DMS79 (cell line): ENCODE measurements at places on chromosomes 7 and 10.

GRCh38 chr7:129676017-129676897 is 64.7 kb downstream of the NRF1 start:
- DNase-seq: no peak

DNA sequence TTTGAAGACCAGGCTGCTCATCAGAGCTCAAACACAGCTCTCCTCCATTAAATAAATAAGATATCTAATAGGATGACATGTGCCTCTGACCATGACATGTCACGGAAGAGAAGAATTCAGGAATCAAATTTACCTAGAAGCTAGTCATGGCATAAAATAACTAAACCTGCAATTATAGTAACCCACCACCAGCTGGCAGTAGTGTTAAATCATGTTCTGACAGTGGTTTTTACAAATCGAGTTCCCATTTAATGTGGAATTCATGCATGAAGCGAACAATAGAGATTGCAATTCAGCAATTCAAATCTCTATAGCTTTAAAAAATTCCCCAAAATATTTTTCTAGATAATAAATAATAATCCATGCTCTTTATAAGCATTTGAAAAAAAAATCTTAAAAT is 74.6 kb upstream of the IKZF1 start:
- no peak for DNase-seq

DNA sequence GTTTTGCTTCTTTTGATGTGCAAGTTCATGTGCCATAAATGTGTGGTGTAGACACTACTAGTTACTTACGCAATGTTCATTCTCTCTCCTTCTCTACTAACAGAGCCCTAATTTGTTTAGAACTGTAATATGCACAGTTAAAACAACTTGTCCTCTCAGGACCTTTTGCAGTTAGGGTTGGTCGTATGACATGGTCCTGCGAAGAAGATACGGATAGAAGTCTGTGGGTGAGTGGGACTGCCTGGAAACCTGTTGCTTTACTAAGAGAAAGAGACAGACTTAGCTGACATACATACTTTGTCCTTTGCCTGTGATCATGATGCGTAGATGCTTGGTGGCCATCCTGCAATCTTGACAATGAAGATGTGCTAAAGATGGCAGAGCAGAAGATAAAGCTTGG is 51.1 kb downstream of the PRPF18 start:
- DNase-seq: no peak

DNA sequence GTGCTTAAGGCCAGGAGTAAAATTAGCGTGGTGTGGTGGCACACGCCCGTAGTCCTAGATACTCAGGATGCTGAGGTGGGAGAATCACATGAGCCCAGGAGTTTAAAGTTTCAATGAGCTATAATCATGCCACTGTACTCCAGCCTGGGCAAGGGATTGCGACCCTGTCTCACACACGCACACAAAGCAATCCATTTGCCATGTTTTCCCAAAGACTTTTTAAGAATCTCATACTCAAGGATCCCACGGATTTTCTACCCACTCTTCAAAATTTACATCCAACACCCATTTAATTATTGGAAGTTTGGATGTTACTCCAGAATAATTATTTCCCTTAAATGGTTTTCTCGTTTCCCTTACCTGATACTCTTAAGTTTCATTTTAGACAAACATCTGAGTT is 47.9 kb downstream of the IGF2BP3 start:
- DNase-seq: no peak

GRCh38 chr10:58107506-58107905 is 160.2 kb downstream of the IPMK start:
- no peak for DNase-seq

GRCh38 chr7:22577470-22578001 is 77.5 kb upstream of the STEAP1B start:
- no peak for DNase-seq

- no peak for DNase-seq
Observed at GRCh38 chr10:129631006-129631405, 164.0 kb downstream of the MGMT start.
